Type B pancreatic cell (in vitro differentiated cells): ENCODE measurements at places on chromosomes 1 and 21. TPM values are rescaled to one million over a fixed set of nuclear protein-coding genes. Genes with fewer than 3 reads are reported as not detected.

The HSPB7 gene
- 0.48 and 0.64 TPM in 2 replicates for total RNA-seq

The DRAXIN gene
- total RNA-seq, result 1.1 and 13.5 TPM in 2 replicates

The DDR2 gene
- total RNA-seq, result 1.8 and 54.4 TPM in 2 replicates

The GRHL3 gene
- 70.6 and 194 TPM in 2 replicates for total RNA-seq

The UBL4B gene
- total RNA-seq, result 1.0 TPM in 1 of 2 replicates, not detected in the other

The ZFP69B gene
- total RNA-seq, result 3.2 and 9.5 TPM in 2 replicates

The NGF gene
- total RNA-seq, result 2.9 and 3.3 TPM in 2 replicates

The TADA1 gene
- total RNA-seq, result 12.4 and 18.4 TPM in 2 replicates

The KRTAP19-3 gene
- not detected in 2 replicates for total RNA-seq

The FAM78B gene
- total RNA-seq, result 2.6 and 2.9 TPM in 2 replicates

The MATN1 gene
- total RNA-seq, result 0.24 and 0.40 TPM in 2 replicates

The OR2T2 gene
- not detected in 2 replicates for total RNA-seq

The KRTAP21-1 gene
- total RNA-seq, result not detected in 2 replicates

The SLAMF7 gene
- 0.45 and 0.48 TPM in 2 replicates for total RNA-seq

The HRNR gene
- total RNA-seq, result not detected in 2 replicates

The TRAF5 gene
- 14.0 and 17.9 TPM in 2 replicates for total RNA-seq
